ENCODE measurements at places on chromosomes 4 and X. TPM values are rescaled to one million over a fixed set of nuclear protein-coding genes. Genes with fewer than 3 reads are reported as not detected.
A peak's percentile ranks its signal among the peaks of the same experiment; 100 is the strongest.

CITED1 gene
- 4.3 TPM for total RNA-seq

OTC gene
- total RNA-seq: not detected

DACH2 gene
- not detected for total RNA-seq

HOPX gene
- not detected for total RNA-seq

VEGFC gene
- 0.14 TPM for total RNA-seq

GC gene
- not detected for total RNA-seq

GRCh38 chr4:73772363-73772762 lies 32.0 kb downstream of the CXCL8 start:
- DNase-seq: no peak

GRCh38 chr4:22877486-22878052 lies 184.8 kb downstream of the GBA3 start:
- peak; percentile 10 for DNase-seq

- DNase-seq: no peak
These were observed 152.1 kb upstream of the HPGD start for GRCh38 chr4:174674305-174674840.

DNA sequence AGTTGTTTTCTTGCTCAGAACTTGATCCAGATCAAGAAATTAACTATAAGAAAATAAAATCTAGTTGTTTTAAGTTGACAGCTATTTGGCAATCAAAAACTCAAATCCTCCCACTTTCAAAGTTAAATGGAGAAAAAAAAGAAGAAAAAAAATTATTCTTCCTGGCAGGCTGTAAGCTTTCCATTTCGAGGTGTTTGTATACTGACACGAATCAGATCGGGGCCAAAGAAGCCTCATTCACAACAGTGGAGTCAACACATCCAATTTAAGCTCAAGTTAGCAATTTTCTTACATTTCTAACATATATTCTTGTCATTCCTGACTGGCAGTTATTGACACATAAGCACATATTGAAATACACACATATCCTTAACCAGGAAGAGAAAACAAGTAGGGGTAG lies 119.4 kb downstream of the UNC5C start:
- no peak for DNase-seq

DNA sequence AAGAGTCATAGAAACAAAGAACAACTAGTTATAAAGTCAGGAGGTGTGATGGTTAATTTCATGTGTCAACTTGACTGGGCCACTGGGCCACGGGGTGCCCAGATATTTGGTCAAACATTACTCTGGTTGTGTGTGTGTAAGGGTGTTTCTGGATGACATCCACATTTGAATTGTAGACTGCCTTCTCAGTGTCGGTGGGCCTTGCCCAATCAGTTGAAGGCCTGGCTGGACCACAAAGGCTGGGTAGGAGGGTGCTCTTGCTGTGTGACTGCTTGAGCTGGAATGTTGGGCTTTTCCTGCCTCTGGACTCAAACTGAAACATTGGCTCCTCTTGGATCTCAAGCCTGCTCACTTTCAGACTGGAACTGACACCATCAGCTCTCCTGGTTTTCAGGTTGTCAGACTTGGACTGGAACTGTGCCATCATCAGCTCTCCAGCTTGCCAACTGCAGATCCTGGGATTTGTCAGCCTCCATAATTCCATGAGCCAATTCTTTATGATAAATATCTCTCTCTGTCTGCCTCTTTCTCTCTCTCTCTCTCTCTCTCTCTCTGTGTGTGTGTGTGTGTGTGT lies 41.4 kb downstream of the CLDN34 start:
- no peak for DNase-seq

DNA sequence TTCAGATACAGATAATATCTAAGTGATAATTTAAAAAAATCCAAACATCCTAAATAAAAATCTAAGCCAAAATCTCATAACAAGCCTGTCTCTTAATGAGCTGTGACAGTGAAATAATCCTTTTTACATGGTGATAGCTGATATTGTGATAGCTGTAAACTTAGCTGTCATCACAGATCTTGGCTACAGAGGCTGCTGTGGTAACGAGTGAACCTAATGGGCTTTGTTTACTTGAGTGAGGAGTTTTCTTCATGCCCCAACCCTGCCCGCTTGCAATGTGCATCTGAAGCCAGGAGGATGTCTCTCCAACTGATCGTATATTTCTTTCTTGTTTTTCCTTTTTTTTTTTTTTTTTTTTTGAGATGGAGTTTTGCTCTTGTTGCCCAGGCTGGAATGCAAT lies 41.5 kb upstream of the YTHDC1 start:
- DNase-seq: no peak

DNA sequence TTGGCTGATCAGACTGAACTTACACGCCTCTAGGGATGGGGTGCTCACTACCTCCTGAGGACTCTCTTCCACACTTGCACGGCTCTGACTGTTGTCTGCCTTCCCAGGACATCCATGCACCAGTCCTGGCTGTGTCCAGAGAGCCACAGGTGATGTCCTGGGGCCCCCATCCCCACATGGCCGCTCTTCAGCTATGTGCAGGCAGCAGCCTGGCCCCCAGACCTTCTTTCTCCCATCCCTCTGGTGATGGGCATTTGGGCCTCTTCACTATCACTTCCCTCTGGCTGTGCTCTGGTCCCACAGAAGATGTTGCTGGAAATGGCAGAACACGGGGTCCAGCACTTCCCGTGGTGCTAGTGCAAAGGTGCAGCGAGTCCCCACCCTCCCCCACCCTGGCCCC lies 40.9 kb upstream of the HMX1 start:
- no peak for DNase-seq

GRCh38 chr4:107404591-107405300 lies 315.3 kb downstream of the PAPSS1 start:
- DNase-seq: no peak

- DNase-seq: peak; percentile 85
These were observed 788 bp downstream of the SAP30 start for GRCh38 chr4:173371292-173372192.

Data from G401 (cell line).